ENCODE measurements at places on chromosomes 5 and 9.

DNA sequence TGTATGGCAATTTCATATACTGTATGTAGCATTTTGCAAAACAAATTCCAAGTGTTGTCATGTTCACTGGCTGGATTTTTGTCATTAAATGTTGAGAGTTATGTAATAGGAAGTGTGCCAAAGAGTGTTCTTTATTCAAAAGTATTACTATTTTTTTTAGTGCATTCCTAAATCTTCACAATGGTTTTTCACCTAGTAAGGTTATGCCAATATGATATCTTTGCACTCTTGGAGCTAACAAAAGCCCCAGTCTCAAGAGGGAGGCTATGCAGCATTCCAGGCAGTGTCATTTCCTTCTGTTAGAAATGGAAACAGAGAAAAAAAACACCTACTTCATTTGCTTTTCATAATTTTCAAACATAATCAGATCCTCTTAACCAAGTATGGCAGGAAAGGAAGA is 5.1 kb upstream of the SSBP2 start:
- no peak for DNase-seq

DNA sequence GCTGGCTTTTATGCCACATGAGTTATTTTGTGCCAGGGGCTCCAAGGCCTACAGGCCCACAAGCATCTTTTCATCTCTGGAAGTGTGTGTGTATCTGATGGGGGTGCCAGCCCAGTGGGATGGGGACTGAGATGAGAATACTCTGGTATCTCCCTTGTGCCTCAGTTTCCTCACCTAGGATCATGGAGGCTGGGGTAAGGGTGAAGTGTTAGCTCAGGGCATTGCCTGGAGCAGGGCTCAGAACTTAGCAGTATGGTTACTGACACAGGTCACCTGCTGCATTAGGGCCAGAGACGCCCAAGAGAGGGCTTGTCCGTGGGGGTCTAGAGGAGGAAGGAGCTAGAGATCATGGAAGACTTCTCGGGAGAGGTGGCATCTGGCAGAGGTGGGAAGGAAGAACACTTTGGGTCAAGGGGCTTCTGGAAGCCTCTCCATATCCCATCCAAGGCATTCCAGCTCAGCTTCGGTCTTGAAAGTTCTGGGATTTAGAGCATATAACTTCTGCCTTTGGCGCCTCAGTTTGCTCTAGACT is 742 bp upstream of the WNK2 start:
- DNase-seq: no peak

DNA sequence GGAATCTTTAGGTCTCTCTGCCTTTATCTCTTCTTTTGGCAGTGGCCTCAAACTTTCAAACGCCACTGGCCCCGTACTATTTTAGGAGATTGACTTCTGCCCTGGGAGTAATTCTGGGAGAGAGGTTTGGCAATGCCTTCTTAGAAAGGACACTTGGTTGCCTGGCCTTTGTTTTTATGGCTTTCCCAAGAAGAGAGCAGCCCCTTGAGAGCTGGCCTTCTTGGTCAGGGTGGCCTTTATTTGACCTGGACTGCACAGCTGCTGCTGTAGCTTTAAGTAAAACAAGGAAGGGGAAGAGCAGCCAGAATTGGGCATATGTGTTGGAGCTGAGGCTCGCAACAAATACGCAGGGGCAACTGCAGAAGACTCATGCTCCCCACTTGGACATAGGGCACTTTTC is 60.8 kb downstream of the PTPN3 start:
- no peak for DNase-seq

GRCh38 chr5:142509026-142509425 is 176.9 kb downstream of the FGF1 start:
- DNase-seq: no peak

DNA sequence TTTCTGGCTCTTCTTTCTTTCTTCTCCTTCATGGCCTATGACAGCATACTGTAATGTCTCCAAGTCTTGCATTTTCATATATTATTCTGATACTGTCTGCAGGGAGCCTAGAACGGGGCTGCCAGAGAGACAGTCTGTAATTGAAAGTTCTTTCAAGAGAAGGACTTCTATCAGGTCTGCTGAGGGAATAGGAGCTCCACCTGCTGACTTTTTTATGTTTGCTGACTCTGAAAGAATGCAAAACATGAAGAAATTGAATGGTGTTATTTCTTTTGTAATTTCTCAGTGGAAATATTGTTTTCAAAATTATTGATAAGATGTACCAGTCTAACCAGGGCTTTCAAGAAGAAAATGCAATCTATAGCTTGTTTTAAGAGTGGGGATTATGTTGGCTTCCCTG is 121.9 kb upstream of the RFX3 start:
- DNase-seq: no peak

DNA sequence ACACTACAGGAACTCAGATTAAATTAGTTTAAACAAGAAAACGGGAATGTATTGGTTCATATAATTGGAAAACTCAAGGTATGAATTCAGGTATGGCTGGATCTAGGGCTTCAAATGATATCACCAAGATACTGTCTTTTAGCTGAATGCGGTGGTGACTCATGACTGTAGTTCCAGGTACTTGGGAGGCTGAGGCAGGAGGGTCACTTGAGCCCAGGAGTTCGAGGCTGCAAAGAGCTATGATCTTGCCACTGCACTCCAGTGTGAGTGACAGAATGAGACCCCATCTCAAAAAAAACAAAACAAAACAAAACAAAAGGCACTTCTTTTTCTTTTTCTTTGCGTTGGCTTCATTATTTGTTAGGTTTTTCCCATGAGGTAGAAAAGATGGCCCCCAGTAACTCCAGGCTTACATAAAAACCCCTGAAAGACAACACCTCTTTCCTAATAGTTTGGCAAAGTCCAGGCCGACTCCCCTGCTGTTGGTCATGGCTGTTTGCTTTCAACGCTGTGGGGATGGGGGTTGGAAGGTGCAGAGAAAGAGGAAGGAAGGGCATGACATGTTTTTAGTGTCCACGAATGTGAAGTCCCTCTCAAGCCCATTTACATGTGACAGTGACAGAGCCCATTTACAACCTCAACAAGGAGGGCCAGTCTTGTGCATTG is 39.8 kb upstream of the CRB2 start:
- DNase-seq: no peak

DNA sequence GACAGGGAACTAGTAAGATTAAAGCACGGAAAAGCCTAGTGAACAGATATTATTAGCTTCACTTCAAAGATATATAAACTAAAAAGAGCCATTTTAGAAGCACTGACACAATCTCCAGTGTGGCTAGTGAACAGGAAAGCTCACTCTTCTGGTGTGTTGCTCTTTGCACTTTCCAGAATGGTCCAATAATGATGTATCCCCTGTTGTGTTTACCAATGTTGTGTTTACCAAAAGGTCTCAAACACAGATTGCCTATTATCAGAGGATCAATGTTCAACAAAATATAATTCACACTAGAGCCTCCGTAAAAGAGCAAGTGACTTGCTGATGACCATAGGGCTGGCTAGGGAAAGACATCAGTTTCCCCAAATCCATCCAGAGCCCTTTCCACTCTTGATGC is 11.6 kb downstream of the KLHL3 start:
- DNase-seq: no peak

DNA sequence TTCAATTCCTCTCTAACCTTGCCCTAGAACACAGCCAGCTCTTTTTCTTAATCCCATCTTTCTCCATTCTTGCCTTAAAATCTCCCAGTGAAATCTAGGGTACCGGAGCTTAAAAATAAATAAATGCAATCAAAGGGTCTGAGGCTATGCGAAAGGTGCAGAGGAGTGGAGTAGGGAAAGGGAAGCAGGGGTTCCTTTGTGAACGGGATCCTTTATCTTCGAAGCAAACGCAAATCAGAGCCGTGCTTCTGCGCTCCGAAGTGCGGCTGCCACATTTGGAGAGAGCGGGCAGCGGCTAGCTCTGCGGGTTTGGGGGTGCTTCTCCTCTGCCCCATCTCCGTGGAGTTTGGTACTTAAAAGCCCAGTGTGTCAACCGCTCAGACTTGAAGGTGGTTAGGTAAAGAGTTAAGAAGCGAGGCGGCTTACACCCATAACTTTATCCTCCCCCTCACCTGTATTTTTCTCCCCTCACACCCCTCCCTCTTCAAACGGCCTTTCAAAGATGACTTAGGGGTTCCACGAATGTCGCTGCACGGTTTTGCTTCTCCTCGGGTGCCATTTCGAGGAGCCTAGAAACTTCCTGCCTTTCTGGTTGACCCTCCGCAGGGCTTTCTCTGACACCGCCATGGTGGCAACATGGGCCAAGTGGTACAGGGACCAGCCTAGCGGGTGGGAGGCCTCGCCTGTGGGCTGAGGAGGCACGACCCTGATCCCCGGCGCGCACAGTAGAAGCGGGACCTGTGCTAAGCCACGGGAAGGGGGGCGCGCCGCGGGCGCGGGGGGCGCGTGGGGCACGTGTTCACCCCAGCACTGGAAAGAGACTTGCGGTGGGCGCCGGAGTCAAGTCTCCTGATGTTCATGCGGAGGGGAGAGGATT is 31.7 kb upstream of the NFIB start:
- no peak for DNase-seq

GRCh38 chr5:15695215-15695731 is 195.3 kb downstream of the FBXL7 start:
- no peak for DNase-seq

- no peak for DNase-seq
Observed at GRCh38 chr5:146425023-146425422, 22.1 kb upstream of the TCERG1 start.

- no peak for DNase-seq
Observed at GRCh38 chr9:98570663-98571440, 137.9 kb downstream of the GABBR2 start.

DNA sequence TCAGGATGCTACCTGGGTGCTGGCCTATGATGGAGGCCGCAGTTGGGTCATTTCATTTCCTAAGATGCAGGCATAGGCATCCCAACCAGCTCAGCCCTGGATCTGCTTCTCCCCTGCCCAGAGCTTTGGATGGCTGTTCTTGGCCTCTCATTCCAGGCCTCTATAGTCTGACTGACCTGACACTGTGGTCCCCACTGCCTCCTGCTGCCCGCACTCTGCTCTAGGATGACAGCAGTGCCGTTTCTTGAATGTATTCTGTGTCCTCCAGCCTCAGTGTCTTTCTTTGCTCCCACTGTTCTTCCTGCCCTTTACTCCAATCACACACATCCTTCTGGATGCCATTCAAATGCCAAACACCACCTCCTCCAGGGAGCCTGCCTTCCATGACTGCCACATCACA is 235.7 kb downstream of the HSPA4 start:
- DNase-seq: no peak

DNA sequence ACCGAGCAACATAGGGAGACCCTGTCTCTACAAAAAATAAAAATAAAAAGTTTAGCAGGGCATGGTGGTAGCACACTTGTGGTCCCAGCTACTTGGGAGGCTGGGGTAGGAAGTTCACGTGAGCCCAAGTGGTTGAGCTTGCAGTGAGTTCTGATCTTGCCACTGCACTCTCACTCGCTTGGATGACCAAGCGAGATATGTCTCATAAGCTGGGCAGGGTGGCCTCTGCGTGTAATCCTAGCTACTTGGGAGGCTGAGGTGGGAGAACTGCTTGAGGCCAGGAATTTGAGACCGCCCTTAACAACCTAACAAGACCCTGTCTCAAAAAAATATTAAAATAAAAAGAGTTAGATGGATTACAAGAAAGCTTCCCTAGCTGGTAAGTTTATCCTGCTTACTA is 32.5 kb downstream of the RASA1 start:
- no peak for DNase-seq

DNA sequence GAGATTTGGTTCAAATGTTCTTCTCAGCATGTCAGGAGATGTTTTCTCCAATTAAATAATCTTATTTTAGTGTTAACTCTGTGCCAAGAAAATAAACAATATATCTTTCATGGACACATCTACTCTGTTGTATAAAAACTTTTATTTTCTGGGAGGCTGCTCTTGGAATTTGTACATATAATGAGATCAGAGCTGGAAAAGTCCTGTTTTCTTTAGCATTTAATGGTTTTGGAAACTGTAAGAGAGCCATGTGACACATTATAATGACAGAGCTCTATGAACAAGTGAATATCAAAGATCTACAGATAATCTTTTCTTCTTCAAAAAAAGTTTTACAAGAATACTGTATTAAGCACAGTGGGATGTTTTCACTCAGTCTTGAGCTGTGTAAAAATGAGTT is 48.8 kb downstream of the FOXD1 start:
- DNase-seq: no peak

- no peak for DNase-seq
Observed at GRCh38 chr5:157563929-157564716, 11.5 kb downstream of the ADAM19 start.

Measured in fibroblast of skin of left biceps (primary cell).